Fibroblast of lung (primary cell): ENCODE measurements at places on chromosomes 7 and 10. TPM values are rescaled to one million over a fixed set of nuclear protein-coding genes. Genes with fewer than 3 reads are reported as not detected.
A peak's percentile ranks its signal among the peaks of the same experiment; 100 is the strongest.

FOXP2 gene
- total RNA-seq: 4.9 and 8.4 TPM in 2 replicates

KCNIP2 gene
- 0.77 and 1.8 TPM in 2 replicates for total RNA-seq

JMJD1C gene
- 50.3 and 67.0 TPM in 2 replicates for total RNA-seq

HOXA6 gene
- 3.6 and 4.4 TPM in 2 replicates for total RNA-seq

PDIA4 gene
- 156 and 266 TPM in 2 replicates for total RNA-seq

CHAT gene
- total RNA-seq: not detected in 2 replicates

- H3K4me3 ChIP-seq: no peak overlapping the region
- no peak for DNase-seq
- H3K36me3 ChIP-seq: no peaks in the 10 kb centered on the region
- H3K4me1 ChIP-seq: no peaks in the 10 kb centered on the region
- no peaks in the 10 kb centered on the region for H3K27me3 ChIP-seq
Observed at GRCh38 chr7:34596887-34597286, 61.1 kb upstream of the NPSR1 start.

DNA sequence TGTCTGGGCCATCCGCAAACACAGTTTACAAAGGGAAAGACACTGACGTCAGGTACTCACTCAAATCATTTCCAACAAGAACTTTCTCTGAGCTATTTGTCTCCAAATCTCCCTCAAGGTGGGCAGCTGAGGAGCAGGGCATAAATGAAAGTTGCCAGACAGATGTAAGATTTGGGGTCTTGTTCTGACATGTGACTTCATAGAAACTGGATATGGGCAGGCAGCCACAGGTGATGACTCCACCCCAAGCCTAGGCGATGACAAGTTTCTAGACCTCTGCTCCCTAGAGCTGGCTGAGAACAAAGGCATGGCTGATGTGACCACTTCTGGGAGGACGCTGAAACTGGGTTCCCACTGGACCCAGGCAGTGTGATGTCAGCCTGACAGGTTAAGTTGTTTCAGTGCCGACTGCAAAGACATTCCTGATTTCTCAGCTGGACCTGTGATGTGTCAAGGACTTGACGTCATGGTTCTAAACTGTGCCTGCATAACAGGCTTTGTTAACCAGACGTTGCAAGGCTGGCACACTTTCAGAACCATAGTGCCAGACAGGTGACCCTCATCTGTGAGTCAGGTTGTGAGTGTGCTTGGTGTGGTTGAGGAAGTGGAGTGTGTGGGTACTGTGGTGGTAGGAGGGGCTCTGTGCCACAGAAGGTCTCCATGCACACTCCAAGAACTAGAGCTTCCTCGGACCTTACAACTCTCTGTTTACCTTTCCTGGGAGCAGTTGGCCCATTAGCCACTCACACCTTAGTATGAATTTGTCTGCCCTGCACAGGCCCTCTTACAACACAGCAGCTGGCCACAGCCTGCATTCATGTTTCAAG lies 39.9 kb upstream of the EBF3 start:
- no peaks in the 10 kb centered on the region for H3K36me3 ChIP-seq
- H3K4me1 ChIP-seq: no peaks in the 10 kb centered on the region
- no peak for DNase-seq
- H3K27ac ChIP-seq: no peak overlapping the region
- H3K4me3 ChIP-seq: no peak overlapping the region

DNA sequence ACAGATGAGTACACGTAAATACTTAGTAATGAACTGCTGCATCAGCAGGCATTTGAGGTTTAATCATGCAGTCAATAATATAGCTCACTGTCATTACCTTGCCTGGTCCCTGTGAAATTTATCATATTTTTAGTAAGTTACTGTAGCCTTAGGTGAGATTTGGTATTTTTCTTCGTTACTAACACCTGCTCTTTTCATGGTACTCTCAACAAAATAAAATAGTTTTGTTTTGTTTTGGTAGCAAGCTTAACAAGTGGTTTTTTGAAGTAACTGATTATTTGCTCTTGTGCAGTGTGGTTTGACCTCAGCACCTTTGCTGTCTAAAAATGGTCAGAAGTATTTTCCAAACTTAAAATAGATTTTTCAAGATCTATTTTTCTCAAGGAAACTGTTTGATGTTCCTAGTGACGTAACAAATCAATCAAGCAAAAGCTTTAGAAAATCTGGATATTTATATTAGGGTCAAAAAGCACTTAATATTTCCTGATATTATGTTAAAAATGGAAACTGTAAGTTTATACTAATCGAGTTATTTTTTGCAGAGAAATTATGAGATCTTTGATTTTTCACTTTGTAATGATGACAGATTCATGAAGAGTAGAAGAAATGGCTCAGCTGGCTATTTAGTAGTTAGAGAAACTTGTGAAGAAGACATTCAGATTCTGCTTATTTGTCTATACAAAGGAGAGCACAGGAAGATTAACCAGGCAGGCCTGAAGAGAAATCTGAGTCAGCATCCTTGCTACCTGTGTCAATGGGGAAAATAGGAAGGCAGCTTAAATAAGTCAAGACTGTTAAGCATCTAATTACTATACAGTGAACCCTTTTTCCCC lies 21.0 kb upstream of the RPA3 start:
- H3K36me3 ChIP-seq: no peaks in the 10 kb centered on the region
- H3K27me3 ChIP-seq: no peaks in the 10 kb centered on the region
- H3K27ac ChIP-seq: no peak overlapping the region
- H3K4me3 ChIP-seq: no peak overlapping the region
- H3K4me1 ChIP-seq: no peaks in the 10 kb centered on the region

DNA sequence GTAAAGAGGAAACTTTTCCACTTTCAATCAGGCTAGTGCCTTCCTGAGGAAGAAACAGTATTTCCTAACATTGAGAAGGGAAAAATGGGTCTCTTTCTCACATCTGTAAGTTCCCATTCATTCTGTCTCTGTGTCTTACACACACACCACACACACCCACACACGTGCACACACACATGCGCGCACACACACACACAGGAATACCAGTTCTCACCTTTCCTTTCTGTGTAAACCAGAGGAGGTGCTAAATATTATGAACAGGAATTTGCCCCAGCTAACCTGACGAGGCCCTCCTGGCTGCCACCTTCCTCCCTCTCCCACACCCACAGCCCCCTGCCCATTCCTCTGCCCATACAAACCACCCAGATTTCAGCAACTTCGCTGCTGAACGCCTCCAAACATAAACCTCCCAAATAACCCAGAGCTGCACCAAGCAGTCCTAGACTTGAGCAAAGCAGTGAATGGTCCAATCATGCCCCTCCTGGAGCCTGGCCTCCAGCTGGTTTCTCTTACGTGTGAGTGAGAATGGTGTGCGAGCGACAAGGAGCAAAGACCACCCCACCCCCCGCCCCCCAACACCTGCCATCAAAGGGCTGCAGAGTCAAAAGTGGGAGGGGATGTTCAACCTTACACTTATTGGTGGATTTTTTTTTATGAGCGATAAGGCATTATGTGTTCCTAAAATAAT lies 190.5 kb downstream of the HECW1 start:
- H3K4me3 ChIP-seq: no peak overlapping the region
- peaks cover 3% of the 10 kb centered on the region for H3K4me1 ChIP-seq
- DNase-seq: no peak
- H3K36me3 ChIP-seq: no peaks in the 10 kb centered on the region

DNA sequence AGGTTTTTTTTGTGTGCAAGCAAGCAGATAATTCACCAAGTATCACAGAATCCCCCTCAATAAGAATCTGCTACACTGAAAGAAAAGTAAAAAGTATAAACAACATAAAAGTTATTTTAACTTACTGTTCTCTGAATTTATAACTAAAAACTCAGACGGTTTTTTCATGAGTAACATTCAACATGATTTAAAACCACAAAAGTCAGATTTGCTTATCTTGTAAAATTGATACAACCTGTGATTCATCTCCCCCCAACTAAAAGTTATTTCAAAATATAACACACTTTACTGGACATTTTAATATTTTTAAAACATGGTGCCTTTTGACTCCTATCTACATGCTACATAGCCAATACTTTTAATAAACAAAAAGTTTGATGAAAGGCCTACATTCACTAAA lies 32.8 kb downstream of the TSPAN12 start:
- DNase-seq: peak; percentile 41
- H3K27ac ChIP-seq: no peak overlapping the region
- H3K36me3 ChIP-seq: no peaks in the 10 kb centered on the region
- H3K27me3 ChIP-seq: peaks cover 3% of the 10 kb centered on the region
- no peak overlapping the region for H3K4me3 ChIP-seq

GRCh38 chr7:134021836-134022235 lies 105.3 kb upstream of the LRGUK start:
- H3K4me3 ChIP-seq: no peak overlapping the region
- H3K4me1 ChIP-seq: no peaks in the 10 kb centered on the region
- no peaks in the 10 kb centered on the region for H3K36me3 ChIP-seq
- no peak for DNase-seq

GRCh38 chr10:132740588-132740987 lies 45.4 kb downstream of the NKX6-2 start:
- H3K4me3 ChIP-seq: no peak overlapping the region
- H3K27me3 ChIP-seq: no peaks in the 10 kb centered on the region
- H3K36me3 ChIP-seq: no peaks in the 10 kb centered on the region
- DNase-seq: no peak

DNA sequence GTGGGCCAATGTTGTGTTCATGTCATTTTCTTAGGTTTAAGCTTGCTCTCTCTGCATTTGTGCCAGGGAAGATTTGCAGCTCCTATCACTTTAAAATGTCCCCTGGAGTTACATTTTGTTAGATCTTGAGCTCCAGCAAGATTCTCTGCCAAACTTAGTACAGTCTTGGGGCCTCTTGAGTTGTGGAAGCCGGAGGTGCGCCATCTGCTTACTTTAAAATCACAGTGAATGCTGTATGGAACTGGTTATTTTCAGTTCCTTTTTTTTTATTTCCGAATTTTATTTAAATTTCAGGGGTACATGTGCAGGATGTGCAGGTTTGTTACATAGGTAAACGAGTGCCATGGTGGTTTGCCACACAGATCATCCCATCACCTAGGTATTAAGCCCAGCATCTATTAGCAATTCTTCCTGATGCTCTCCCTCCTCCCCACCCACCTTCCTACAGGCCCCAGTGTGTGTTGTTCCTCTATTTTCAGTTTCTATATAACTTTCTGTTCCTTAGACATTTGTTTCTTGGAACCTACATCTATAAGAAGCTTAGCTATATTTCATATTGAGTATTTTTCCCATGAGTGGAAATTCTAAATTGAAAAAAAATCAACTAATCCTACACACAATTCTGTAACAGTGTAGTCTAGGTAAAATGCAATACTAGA lies 114.4 kb upstream of the CREB5 start:
- H3K4me3 ChIP-seq: no peak overlapping the region
- no peak overlapping the region for H3K27ac ChIP-seq
- DNase-seq: no peak
- no peaks in the 10 kb centered on the region for H3K27me3 ChIP-seq

DNA sequence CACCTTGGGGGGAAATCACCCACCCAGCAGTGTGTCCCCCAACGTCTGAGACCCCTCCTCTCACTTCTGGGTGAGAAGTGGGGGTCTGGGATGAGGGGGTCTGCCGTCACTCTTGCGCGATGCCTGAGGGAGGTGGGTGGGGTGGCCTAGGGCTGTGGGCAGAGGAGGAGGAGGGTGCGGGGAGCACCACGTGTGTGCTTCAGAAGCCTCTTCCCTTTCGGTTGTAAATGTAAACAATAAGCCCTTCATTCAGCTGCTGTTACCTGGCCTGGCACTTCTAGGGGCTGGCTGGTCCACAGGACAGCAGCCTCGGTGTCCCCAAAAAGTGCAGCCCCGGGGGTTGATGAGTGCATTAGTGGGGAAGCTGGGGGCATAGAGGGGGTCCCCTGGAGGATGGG lies 1.3 kb downstream of the CLIP2 start:
- H3K36me3 ChIP-seq: no peaks in the 10 kb centered on the region
- H3K27ac ChIP-seq: peak overlapping the region; percentile 60
- no peak for DNase-seq
- peak overlapping the region; percentile 70 for H3K4me3 ChIP-seq
- H3K4me1 ChIP-seq: peaks cover 29% of the 10 kb centered on the region
- no peaks in the 10 kb centered on the region for H3K27me3 ChIP-seq

GRCh38 chr7:37848297-37848696 lies at the start of gene NME8:
TSS of gene NME8 (plus strand) at chr7:37848597. CDS start at chr7:37850267, 1,670 bp downstream.
- H3K27ac ChIP-seq: no peak within 1 kb of the TSS
- H3K4me1 ChIP-seq: no peaks in the 10 kb centered on the region
- H3K36me3 ChIP-seq: no peaks in the 10 kb centered on the region
- H3K4me3 ChIP-seq: no peak within 1 kb of the TSS
- DNase-seq: no peak
- no peaks in the 10 kb centered on the region for H3K27me3 ChIP-seq

DNA sequence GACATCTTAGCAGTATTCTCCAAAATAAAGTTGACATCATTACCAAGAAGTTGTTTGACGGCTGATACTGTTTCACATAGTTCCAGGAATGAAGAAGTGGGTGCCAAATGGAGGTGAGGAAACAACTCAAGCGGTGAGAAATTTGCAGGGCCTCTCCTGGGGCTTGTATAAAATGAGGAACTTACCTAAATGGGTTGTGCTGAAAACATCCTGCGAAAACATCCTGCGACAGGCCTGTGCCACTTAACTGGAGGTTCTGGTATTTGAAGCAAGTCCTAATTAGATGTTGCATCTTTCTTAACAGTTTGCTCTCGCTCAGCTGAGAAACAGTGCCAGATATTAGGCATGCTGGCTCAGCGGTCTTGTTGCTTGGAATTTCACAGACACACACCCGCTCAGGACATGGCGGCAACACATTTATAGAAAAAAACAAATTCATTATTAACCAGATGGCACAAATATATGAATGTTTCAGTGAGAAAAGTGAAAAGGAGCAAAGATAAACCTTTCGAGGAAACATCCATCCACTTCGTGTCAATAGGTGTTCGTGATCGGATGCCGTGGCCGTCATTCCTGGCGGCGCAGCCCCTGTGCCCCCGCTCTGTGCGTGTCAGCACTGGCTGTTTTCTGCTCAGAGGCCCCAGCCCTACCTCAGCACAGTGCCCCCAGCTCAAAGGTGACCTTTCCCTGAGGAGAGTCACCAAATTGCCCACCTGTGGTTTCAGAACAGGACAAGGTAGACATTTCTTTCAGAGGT lies 48.1 kb downstream of the CDC123 start:
- H3K4me3 ChIP-seq: no peak overlapping the region
- H3K36me3 ChIP-seq: peaks cover 13% of the 10 kb centered on the region
- no peaks in the 10 kb centered on the region for H3K27me3 ChIP-seq
- no peaks in the 10 kb centered on the region for H3K4me1 ChIP-seq
- DNase-seq: no peak

- H3K27ac ChIP-seq: no peak overlapping the region
- no peak for DNase-seq
- no peaks in the 10 kb centered on the region for H3K27me3 ChIP-seq
- peaks cover 2% of the 10 kb centered on the region for H3K4me1 ChIP-seq
- H3K4me3 ChIP-seq: no peak overlapping the region
- no peaks in the 10 kb centered on the region for H3K36me3 ChIP-seq
Observed at GRCh38 chr7:151679881-151680612, 160.4 kb upstream of the RHEB start.

DNA sequence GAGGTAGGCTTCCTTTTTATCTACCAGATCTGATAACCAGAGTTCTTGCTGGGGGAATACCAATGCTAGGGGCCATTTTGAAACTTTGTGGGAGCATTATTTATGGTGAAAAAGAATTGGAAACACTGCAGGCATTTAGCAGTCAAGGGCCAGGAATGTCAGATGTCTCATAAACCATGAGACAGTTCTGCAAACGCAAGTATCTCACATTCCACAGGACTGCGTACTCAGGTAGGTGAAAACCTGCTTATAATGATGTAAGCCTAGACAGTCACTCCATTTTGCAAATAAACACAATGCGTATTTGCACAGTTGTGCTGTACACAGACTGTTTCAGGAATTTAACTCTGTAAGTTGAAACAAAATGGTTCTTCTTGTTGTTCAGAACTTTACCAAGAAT lies 33.9 kb downstream of the ECHDC3 start:
- no peak for DNase-seq
- no peak overlapping the region for H3K4me3 ChIP-seq
- H3K4me1 ChIP-seq: no peaks in the 10 kb centered on the region
- no peaks in the 10 kb centered on the region for H3K36me3 ChIP-seq

GRCh38 chr7:99083068-99083651 lies 60.7 kb downstream of the SMURF1 start:
- H3K27ac ChIP-seq: no peak overlapping the region
- peaks cover 1% of the 10 kb centered on the region for H3K36me3 ChIP-seq
- H3K4me3 ChIP-seq: no peak overlapping the region
